ENCODE measurements at places on chromosomes 11 and 22.

GRCh38 chr22:32385681-32386080 is 26.4 kb downstream of the RTCB start:
- no peak for DNase-seq

- DNase-seq = no peak
Observed at GRCh38 chr22:50247748-50248147, 2.9 kb upstream of the TUBGCP6 start.

DNA sequence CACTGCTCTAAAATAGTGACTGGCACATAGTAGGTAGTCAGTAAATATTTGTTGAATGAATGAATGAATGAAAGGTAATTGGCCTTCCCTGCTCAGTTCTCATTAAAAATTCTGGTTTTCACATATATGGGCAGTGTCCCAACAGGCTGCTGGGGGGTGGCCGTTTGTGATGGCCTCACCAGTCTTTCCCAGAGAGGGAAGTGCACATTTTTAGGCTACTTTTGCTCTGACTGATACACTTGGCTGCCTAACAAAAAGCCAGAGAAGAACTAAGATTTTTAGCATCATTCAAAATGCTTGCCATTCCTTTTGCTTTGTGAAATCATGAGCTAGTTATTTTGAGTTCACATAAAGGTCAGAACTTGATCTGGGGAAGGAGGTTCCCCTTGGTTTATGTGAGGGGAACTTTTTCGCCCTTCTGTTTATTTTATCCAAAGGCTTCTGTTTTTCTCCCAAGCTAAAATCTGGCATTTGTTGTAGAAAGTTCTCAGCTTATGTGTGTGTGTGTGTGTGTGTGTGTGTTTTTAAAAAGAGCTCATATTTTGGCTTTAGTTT is 83.1 kb downstream of the PTPRJ start:
- DNase-seq = no peak

GRCh38 chr11:13189561-13190426 is 87.8 kb upstream of the BMAL1 start:
- no peak for DNase-seq

DNA sequence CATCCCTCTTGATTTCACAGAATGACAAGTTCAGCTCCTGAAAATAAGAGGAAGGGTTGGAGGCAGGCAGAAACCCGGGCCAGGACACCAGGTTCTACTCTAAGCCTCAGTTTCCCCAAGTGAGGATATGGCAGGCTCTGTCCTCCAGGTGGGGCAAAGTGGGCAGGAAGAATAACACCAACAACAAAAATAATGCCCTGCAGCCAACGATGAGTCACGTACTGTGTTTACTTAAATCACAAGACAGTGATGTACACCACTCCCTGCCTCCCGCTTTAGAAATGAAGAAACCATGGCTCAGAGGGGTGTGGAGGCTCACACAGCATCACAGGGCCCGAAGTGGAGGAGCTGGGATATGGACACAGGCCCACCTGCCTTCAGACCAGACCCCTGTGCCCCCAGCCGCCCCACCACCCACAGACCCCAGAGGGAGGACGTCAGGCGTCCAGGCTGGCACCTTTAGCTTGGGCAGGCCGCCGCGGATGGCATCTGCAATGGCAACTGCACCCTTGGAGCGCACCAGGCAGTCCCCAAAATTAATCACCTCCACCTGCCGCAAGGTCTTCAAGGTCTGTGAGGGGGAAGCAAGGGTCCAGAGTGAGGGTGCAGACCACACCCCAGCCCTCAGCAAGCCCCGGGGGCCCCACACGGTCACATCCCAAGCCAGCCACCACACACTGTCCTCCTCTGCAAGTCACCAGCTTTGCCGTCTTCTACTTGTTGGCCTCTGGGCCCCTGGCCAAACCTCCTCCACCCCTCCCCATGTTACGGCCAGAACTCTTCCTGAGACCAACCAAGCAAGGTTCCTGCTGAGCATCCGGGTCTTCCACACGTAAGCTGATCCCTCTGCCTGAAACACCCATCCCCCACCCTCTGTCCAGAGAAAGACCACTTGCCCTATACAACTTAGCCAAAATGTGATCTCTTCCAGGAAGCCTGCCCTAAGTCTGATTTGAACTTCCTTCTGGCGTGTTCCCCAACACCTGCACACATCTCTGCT is 15.8 kb upstream of the CHADL start:
- DNase-seq = no peak

- DNase-seq = no peak
Observed at GRCh38 chr11:7689239-7689638, 15.9 kb upstream of the CYB5R2 start.

DNA sequence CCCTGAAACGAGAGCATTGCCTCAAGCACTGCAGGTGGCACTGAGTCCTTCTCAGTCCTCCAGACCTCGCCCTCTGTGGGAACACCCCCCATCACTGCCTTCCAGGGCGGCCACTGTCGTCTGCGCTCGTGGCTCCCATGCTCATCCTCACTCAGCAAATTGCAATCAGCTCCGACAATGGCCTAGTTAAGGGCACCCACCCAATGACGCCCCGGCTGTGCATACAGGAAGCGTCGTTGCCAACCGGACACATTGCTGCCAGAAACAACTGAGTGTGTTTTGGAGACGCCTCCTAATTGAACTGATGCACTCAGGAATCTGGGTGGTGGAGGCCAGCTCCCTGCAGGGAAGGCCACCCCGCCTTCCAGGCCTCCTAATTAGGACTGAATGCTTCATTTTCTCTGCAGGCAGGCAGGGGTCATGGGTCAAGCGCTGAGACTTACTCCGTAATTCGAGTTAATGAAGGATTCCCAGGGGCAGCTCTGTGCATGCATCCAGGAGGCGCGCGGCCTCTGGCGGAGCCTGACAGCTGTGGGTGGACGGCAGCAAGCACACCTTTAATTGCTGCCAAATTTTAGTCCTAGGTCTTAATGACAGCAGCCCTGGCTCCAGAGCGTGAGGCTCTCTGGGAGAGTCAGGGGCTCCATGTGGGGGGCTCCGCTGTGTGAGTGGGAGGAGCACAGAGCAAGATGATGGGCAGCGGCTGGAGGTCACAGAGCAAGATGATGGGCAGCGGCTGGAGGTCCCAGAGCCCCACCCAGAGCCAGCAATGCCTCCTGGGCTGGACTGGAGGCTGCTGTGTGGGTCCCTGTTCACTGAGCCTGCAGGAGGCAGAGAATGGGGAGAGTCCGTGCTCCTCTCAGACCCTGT is 199.0 kb downstream of the BRD1 start:
- DNase-seq = no peak

GRCh38 chr11:764322-765024 is 12.8 kb downstream of the GATD1 start:
- DNase-seq = no peak

GRCh38 chr11:107733518-107733917 is 21.7 kb upstream of the SLN start:
- DNase-seq = no peak

Data from KBM-7 (cell line).